ENCODE measurements at places on chromosomes 7 and 10.
A peak's percentile ranks its signal among the peaks of the same experiment; 100 is the strongest.

DNA sequence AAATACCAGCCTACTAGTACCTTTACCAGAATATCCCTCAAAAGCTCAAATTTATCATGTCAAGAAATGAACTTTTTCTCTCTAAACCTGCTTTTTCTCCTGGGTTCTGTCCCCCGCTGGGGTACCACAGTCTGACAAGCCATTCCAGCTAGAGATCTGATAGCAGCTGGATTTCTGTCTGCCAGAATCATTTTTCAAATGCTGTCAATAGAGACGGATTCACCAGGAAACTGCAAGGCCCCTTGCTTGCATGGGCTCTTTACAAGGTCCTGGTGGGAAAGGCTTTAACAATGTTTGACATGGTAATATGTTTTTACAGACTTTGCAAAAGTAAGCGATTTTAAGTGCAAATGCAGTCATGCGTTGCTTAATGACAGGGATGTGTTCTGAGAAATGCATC, 4.9 kb upstream of the ANXA11 start:
- DNase-seq: no peak

GRCh38 chr10:104099269-104099668, 13.6 kb upstream of the COL17A1 start:
- DNase-seq: no peak

DNA sequence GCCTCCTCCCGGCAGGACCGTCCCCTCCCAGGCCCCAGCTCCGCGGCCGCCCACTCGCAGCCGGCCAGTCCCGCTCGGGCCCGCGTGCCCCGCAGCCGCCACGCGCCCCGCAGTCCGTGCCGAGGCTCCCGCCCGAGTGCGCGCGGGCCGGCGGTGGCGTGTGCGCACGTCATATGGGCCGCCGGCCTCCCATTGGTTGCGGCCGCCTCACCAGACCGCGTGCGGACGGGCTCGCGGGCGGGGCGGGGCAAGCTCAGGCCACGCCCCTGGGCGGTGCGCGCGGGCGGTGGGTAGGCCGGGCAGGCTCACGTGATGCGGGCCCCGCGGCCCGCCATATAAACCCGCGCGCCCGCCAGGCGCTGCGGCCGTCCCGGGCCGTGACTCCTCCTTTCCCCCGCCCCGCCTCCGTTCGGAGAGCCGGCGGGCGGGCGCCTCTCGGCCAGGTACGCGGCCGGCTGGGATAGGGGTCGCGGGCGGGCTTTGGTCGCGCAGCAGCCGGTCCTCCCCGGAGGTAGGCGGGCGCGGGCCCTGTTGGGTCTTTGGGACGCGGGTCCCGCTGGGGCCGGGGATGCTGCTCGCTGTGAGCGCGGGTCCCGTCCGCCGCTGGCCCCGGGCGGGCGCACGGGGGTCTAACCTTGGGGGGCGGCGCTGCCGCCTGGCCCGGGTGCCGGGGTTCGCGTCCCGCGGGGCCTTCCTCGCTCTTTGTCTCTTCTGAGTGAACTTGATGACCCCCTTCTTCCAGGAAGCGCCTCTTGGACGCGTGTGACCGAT, at the start of gene INSIG1:
INSIG1 (plus strand) TSS at position 362 of the 771 bp plus-strand sequence; CDS start at position 770, 408 bp downstream.
- DNase-seq: no peak

GRCh38 chr10:119274519-119275045, 67.2 kb downstream of the GRK5 start:
- no peak for DNase-seq

DNA sequence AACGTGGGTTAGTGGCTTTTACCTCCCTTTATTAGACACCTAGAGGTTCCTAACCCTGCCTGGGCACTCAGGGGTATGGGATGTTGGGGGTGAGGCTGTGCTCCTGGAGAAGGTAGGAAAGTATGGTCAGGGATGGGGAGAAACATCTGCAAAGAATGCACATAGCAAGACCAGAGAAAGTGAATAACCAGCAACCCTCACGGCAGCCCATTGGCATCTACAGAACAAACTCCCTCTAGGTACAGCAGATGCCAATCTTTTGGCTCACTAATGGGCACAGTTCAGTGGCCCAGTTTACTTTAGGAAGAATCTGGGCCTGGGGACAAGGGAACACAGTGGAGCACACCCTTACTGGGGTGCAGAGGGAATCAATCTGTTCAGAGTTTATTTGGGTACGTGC, 143.9 kb downstream of the JAZF1 start:
- no peak for DNase-seq

- no peak for DNase-seq
Observed at GRCh38 chr7:105766421-105767073, 109.9 kb downstream of the ATXN7L1 start.

DNA sequence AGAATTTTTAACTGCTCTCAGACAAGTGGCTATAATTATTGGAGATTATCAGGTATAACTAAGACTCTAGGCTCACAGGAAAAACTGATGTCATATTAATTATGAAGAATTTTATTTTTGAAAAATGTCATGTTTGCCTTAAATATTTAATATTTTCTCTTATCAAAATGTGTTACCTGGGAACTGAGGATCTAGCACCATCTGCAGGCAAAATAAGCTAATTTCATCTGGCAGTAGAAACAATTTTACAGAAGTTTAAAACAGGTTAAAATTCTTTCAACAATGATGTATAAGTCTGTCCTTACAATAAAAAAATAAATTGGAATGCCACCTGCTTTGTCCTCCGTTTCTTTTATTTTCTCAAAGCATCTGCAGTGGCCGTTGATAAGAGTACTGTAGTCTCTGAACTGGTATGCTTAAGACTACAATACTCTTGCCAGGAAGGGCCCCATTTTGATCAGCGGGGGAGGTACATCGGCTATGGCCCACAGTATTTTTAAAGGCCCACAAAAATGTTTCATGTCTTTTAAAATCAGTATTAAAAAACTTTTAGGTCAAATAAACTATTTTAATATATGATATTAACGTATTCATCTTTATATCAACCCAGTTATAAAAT, 81.3 kb downstream of the VWDE start:
- DNase-seq: peak; percentile 2

All from AG04449 (cell line).